Breast epithelium (tissue), 4 donors: ENCODE measurements at places on chromosomes 6 and 20. TPM values are rescaled to one million over a fixed set of nuclear protein-coding genes. Genes with fewer than 3 reads are reported as not detected.
A peak's percentile ranks its signal among the peaks of the same experiment; 100 is the strongest.

RAET1L gene
- total RNA-seq, result not detected

DNA sequence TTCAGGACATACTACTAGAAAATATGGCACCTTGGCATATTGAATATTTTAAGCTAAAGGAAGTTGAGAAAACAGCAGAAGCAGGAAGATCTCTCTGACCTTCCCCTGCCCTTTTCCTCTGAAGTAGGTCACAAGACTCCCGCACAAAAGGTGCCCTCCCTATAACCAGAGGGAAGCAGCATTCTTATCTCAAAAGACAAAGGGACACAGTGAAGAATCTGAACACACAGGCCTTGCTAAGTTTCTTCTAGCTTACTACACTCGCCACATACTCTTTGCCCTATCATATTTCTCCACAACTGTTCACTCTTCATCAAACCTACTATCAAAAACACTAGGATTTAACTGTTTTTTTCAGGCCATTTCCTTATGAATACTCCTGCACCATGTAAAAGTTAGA lies 151.2 kb downstream of the ELOVL4 start:
- no peak overlapping the region for H3K27ac ChIP-seq
- no peaks in the 10 kb centered on the region for H3K36me3 ChIP-seq
- no peak for DNase-seq

GRCh38 chr6:31087494-31088089 lies 24.8 kb downstream of the C6orf15 start:
- peak; percentile 70 for DNase-seq
- H3K4me1 ChIP-seq, result no peaks in the 10 kb centered on the region
- no peak overlapping the region for H3K4me3 ChIP-seq
- H3K27ac ChIP-seq, result no peak overlapping the region
- no peaks in the 10 kb centered on the region for H3K36me3 ChIP-seq

DNA sequence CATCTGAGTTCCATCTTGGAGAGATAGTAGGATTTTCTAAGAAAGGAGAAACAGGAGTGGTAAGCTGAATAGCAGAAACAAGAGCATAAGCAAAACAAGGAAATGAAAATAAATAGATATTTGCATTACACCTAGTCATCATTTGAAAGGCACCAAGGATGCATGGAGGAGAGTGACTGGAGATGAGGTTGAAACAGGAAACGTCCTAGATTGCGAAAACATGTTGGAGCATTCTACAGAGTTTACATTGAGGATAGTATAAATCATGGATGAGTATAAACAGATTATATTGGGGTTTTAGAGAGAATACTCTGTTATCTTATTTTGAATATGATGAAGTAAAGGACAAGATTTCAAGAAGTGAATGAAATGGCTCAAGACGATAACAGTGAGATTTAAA lies 507.3 kb downstream of the EYS start:
- no peak overlapping the region for H3K4me3 ChIP-seq
- H3K4me1 ChIP-seq, result no peaks in the 10 kb centered on the region
- H3K36me3 ChIP-seq, result no peaks in the 10 kb centered on the region

DNA sequence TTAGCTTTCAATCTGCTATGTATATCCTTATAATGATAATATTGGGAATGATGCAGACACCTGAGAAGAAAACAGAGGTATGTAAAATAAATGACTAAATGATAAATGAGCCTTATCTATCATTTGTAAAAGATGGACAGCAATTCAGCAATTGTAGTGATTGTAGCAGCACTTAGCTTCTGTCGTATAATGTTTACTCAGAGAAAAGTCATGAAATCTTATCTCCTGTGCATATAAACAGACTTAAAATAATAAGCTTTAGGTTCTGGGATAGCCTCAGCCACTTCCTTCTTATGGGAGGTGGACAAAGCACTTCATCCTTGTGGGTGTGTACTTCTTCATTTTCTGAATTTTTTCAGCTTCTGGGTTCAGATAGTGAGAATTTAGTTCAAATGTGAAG lies 324.8 kb upstream of the MAP3K7 start:
- H3K27me3 ChIP-seq, result no peaks in the 10 kb centered on the region
- no peak overlapping the region for H3K27ac ChIP-seq
- H3K36me3 ChIP-seq, result no peaks in the 10 kb centered on the region
